HT1080 (cell line): ENCODE measurements at places on chromosomes 6 and 20.

- peak; percentile 95 for DNase-seq
Observed at GRCh38 chr6:21634582-21634981, 41.0 kb downstream of the SOX4 start.

DNA sequence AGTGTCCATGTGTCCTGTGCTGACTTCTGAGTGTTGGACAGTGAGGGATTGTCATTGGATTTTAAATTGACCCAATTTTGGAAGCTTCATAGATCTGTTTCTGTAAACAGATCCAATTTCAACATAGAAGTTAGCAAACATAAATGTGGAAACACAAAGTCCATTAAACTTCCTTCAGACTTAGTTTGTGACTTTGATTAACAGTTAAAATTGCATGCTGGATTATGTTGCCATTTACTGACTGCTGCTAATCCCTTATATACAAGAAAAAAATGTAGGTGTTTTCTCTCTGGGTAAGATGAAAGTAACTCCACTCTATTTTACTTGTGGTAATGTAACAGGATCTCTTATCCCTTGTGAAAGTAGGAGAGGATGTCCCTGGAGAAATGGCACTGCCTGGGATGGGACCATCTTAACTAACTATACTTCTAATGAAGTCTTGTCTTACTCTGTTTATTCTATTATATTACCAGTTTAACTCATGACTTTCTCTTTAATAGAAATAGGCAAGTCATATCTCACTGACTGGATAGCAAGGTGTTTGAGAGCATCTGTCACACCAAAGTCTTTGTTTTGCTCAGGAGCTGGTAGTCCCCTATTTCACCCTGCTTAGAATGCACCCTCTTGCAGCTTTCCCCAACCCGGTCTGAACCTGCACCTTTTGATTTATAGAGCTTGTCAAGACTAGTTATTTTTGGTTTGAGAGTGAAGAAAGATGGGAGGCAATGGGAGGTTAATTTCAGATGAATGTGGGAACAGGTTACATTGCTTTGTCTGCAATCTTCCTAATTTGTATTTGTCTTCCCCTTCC is 7.2 kb downstream of the TPX2 start:
- no peak for DNase-seq

DNA sequence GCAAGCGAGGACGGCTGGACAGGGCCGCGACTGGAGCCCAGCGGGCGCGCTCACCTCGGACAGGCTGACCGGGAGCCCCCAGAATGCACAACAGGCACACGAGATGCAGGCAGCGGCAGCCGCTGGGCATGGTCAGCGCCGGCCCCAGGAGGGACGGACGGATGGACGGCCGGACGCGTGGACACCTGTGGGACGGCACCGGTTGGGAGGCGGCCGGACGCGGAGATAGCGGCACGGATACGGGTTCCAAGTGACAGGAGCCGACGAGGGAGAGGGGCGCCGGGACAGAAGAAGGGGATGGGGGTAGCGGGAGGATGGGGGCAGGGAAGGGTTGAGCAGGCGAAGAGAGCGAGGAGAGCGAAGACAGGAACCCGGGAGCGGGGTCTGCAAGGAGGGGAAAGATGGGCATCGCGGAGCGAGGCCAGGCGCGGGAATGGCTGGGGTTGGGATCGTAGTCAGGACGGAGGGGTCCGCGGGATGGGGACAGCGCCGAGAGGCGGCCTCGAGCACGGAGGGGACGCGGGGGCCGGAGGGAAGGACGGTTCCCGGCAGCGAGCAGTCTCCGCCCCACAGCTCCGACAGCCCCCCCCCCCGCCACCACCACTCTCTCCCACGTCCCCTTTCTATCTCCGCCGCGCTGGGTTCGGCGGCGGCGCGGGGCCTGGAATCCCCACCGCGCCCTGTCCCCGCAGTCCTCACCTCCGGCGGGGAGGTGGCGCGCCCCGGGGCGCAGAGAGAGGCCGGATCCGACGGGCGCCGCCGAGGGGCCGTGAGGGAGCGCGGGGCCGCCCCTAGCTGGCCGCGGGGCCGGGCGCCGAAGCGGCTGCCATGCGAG is 435 bp downstream of the DLK2 start:
- DNase-seq, result peak; percentile 72

DNA sequence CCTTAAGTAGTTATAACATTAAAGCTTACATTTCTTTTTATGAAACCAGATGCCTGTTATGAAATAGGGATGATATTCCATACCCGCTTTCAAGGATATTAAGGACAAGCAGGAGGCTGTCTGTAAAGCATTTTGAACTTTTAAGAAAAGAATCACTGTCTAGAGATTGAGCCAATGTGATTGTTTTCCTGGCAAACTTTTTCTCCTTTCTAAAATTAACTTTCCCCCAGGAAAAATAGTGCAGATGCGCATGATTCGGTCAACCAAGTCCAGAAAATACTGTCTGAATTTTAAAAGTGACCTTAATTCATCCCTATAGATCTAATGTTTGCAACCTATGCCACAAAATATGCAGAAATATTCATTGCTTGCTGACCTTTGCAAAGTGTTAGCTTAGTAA is 15.1 kb upstream of the DEK start:
- DNase-seq, result no peak

DNA sequence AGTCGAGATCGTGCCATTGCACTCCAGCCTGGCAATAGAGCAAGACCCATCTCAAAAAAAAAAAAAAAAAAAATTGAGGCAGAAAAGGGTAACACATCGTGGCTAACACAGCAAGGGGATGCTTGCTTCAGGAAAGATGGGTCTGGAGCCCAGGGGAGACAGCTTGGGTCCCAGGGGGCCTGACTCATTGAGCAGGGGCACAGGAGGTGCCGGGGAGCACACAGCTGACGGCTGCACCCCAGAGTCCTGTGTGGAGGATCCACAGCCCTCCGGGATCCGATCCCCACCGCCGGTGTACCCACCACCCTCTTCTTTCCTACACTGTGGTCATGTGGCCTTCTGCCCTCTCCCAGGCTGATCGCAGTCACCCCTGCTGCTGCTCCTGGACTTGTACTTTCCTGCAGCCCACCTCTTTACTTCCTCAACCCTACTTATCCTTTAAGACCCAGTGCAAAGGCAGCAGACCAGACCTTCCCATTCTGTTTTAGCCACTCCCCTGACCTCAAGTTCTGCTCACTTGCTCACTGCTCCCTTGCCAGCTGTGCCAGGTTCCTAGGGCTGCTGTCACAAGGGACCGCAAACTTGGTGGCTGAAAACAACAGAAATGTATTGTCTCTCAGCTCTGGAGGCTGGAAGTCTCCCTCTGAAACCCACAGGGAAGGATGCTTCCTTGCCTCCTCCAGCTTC is 17.6 kb upstream of the EZR start:
- no peak for DNase-seq

DNA sequence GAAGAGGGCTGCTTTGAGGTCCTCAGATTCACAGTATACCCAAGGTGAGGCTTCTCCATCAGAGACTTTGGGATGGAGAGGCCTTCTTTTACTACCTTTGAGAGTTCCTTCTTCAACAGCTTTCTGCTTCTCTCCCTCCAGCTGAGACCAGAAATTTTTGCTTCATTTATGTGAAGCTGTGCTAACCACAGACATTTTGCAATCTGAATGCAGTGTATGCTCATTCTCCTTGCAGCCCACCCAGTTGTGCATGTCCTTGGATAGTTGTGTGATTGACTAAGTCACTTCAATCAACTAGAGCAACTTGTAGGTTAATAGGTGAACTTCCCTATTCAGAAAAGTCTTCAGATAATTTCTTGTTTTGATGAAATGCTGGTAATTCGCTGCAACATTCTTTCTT is 20.1 kb downstream of the DCBLD1 start:
- no peak for DNase-seq

- no peak for DNase-seq
Observed at GRCh38 chr6:15620611-15621010, 42.2 kb downstream of the DTNBP1 start.

GRCh38 chr6:117559299-117559698 is 43.0 kb downstream of the GOPC start:
- DNase-seq, result no peak

GRCh38 chr6:44621846-44622245 is 234.3 kb downstream of the CDC5L start:
- DNase-seq, result no peak

DNA sequence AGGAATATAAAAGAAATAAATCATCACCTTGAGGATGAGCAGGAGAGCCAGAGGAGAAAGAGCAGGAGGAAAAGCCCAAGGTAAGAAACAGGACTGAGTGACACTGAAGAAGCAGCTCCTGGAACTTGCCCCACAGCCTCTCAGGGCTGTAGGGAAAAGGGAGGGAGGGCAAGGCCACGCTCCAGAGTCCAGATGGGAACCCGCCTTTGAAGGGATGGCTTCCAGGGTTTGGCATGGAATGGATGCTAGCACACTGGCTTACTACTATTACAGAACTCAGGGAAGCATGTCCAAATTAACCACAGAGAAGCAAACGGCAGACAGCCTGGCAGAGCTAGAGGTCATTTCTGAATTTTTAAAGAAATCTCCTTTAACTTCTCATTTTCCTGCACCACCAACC is 26.8 kb downstream of the RALGAPA2 start:
- DNase-seq, result no peak

DNA sequence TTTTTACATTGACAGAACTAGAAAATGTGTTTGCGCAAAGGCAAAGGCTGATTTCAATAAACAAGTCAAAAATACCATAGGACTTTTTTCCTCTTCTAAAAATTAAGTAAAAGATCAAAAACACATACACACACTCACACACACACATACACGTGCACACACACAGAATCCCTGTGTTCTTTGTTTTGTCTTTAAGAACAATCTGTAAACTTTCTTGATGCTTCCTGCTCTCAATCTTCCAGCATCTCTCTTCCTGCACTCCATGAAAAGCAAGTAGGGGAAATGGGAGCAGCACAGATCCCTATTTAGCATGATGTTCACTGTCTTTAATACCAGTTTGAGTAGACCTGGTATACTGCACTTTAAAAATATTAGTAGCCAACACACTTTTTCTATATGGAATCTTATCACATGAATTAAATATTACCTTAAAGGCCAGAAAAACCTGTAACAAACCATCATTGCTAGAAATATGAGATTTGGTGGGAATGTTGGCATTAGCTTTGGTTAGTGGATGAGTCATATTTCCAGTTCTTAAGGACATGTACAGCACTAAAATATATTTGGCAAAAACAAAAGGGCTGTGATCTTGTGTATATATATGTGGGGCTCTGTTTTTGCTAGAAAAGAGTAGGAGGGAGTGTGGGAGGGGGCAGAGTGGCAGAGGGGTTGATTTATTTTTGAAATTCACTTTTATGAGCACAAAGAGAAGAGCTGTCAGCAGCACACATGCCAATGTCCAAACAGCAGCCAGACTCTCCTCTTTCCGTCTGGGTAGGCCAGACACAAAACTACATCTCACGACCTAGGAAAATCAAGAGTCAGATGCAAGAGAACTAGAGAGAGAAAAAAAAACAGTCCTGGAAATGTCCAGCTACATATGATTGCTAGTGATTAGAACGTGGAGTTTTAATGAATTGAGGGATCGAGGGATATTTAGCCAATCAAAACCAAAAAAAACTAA is 4.6 kb downstream of the PTPRK start:
- DNase-seq, result peak; percentile 59

- no peak for DNase-seq
Observed at GRCh38 chr20:33740189-33740588, 8.4 kb downstream of the ZNF341 start.
